Glomerular endothelial cell (primary cell): ENCODE measurements at places on chromosomes 7 and 10. TPM values are rescaled to one million over a fixed set of nuclear protein-coding genes. Genes with fewer than 3 reads are reported as not detected.

DNA sequence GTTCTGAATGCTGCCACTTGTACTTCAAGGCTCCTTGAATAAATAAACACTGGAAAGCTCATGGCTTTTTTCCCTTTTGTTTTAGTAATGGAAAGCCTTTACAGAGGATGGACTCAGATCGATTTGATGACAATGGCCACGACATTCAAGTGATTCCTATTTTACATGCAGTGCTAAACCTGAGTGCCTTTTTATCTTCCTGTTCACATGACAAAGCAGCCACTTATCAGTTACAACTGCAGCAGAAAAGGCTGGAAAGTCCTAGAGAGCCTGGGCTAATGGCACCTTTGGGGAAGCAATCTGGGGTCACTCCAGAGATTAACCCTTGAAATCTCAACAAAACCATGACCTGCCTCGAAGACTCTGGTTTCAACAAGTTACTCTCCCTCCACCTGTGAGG, 249.0 kb upstream of the AUTS2 start:
- no peak for DNase-seq

DNA sequence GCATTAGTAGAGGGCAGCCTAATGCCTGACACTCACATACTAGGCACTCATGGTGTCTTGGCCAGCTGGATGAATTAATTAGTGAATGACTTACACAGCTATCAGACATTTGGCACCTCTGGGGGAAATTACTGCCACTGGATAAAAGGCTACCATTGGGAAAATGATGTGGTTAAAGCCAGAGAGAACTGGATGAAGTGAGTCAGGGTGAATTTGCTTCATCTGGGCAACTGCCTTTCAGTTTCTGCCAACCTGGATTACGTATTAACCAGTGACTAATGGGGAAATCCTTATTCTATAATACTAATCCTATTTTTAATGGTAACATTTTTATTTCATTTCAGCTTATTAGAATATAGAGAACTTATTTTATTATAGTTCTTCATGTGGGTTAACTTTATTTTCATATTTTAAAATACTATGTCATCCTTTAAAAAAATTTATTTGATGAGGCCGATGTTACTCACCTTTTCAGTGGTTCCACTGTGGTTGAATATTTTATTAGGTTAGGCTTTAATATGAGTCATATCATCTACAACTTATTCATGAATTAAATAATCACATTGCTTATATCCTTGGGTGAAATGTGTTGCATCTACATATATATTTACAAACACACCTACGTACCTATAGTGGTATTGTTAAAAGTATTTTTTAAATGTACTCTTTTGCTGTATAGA, 85.6 kb upstream of the CAPZA2 start:
- peak; percentile 47 for DNase-seq

DNA sequence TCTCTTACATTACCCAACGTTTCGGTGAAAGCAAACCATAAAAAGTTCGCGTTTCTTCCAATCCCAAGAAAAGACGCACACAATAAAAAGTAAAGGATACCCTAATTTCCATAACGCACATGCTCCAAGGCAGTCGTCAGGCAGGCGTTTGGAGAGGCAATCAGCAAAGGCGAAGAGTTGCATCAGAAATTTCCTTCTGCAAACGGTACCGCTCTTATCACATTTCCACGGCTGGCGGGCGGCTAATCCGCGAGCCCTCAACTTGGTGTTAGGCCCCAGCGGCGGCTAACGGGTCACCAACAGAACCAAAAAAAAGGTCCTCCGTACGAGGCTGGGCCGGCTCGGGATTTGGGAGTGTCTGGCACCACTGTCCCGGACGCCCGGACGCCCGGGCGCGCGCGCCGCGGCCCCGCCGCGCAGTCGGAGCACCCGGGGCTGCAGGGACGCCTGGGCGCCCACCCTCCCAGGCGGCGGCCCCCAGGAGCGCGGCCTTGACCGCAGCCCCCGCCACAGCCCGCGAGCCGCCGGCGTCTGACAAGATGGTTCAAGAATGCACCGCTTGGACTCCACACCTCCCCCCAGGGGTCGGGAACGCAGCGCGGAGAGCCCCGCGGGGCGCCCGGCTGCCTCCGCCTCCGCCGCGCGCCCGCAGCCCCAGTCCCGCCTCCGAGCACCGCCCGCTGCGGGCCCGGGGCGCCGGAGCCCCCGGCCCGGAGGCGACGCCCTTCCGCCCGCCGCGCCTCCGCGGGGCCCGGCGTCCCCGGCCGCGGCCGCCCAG, 9.8 kb upstream of the GRB10 start:
- no peak for DNase-seq

- DNase-seq, result no peak
Observed at GRCh38 chr10:61640856-61641255, 21.9 kb upstream of the CABCOCO1 start.

Gene SOSTDC1
- not detected in 2 replicates for total RNA-seq

Gene OR2A7
- total RNA-seq, result 1.5 TPM in 1 of 2 replicates, not detected in the other
